ENCODE measurements at places on chromosomes 2 and 18.

GRCh38 chr18:3889121-3889520 lies 439.1 kb downstream of the TGIF1 start:
- DNase-seq, result no peak
- H3K4me3 ChIP-seq, result no peak overlapping the region
- no peaks in the 10 kb centered on the region for H3K36me3 ChIP-seq
- peaks cover 14% of the 10 kb centered on the region for H3K4me1 ChIP-seq

DNA sequence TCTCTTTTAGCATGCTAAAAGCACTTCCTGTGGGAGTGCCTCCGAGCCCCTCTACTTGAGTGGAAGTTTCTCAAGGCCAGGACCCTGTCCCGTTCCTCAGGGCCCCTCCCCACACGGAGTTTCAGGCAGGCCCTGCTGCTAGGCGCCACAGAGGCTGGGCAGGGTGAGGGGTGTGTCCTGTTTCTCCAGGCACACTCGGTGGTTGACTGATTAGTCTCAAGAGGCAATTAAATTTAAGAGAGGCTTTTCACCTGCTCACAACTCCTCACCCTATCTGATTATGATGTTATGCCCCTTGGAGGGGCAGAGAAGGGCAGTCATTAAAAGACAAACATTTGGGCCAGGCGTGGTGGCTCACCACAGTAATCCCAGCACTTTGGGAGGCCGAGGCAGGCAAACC lies 160.8 kb upstream of the HAAO start:
- H3K36me3 ChIP-seq, result no peaks in the 10 kb centered on the region
- no peaks in the 10 kb centered on the region for H3K27me3 ChIP-seq
- peaks cover 23% of the 10 kb centered on the region for H3K4me1 ChIP-seq
- no peak for DNase-seq
- no peak overlapping the region for H3K4me3 ChIP-seq

DNA sequence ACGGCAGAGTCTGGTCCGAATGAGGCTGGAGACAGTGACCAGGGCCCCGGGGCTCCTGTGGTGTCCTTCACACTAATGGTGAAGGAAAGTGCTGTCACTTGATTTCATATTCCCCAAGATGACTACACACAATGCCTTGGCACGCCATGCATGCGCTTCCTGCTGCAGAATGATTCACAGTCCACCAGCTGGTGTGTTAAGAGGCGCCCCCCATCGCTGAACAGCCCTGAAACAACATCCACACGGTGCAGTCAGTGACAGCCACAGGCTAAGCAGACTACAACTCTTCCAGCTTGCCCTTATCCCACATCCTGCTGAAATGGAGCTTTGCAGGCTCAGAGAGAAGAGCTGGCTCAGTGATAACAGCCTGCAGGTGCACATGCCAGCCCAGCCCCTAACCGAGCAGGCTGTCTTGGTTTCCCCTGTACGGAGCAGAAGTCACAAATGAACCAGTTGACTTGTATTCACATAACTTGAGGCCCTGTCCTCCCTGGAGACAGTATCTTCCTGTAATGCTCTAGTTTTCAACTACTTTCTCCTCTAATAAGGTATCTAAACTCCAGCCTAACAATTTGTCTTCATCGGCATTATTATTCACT lies 24.3 kb upstream of the CDH20 start:
- H3K27me3 ChIP-seq, result no peaks in the 10 kb centered on the region
- no peak overlapping the region for H3K27ac ChIP-seq
- H3K4me1 ChIP-seq, result no peaks in the 10 kb centered on the region
- no peak overlapping the region for H3K4me3 ChIP-seq

DNA sequence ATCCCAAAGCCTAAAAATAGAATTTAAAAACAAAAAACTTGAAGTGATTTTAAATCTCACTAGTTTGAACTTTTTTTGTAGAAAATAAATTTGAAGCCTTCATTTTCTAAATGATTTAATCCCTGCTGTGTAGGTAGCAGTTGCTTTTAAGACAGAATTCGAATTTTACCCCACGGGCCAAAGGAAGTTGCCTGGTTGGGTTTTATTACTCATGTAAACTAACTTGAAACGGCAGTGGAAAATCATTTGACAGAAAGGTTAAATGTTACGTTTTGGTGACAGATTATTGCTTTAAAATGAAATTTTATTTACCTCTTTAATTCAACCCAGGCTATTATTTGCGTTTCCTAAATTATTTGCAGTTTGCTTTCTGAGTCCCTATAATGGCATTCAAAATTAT lies 2.0 kb downstream of the MAPRE2 start:
- no peaks in the 10 kb centered on the region for H3K36me3 ChIP-seq
- H3K27me3 ChIP-seq, result no peaks in the 10 kb centered on the region
- peak overlapping the region; percentile 89 for H3K27ac ChIP-seq
- peaks cover 80% of the 10 kb centered on the region for H3K4me1 ChIP-seq
- peak overlapping the region; percentile 91 for H3K4me3 ChIP-seq

DNA sequence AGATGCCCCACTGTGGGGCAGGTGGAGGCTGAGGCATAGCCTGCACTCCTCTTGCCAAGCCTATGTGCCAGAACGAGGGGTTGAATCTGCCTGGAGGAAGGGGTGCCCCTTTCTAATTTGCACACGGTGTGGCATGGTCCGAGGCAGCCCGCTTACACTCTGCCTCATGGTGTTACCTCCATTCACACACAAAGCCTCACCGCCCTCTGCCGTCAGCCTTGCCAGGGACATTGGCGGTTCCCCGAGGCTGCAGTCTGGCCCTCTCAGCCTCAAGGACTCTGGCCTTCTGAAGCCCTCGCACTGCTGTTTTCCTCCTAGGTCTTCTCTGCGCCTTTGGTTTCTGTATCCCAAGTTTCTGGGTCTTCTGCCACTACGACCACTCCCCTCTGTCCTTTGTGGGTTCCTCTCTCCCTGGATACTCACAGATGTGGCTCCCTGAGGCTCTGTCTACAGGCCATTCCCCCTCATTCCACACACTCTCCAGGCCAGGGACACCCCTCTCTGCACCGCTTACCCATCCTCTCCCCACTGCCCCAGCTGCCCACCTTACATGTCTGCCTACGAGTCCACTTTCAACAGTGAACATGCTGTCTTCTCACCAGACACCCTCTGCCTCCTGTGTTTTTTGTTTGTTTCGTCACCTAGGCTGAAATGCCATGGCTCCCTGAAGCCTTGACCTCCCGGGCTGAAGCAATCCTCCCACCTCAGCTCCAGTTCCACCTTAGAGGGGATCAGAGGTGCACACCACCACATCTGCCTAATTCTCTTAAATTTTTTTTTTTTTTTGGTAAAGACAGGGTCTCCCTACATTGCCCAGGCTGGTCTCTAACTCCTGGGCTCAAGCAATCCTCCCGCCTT lies 7.9 kb upstream of the ASPRV1 start:
- H3K4me1 ChIP-seq, result no peaks in the 10 kb centered on the region
- H3K4me3 ChIP-seq, result no peak overlapping the region
- no peaks in the 10 kb centered on the region for H3K36me3 ChIP-seq
- H3K27ac ChIP-seq, result no peak overlapping the region
- no peaks in the 10 kb centered on the region for H3K27me3 ChIP-seq

- no peaks in the 10 kb centered on the region for H3K27me3 ChIP-seq
- no peaks in the 10 kb centered on the region for H3K36me3 ChIP-seq
- peaks cover 19% of the 10 kb centered on the region for H3K4me1 ChIP-seq
- DNase-seq, result no peak
- no peak overlapping the region for H3K4me3 ChIP-seq
- peak overlapping the region; percentile 52 for H3K27ac ChIP-seq
These were observed 61.6 kb downstream of the AAK1 start for GRCh38 chr2:69581774-69582581.

GRCh38 chr2:64021578-64021977 lies 2.4 kb upstream of the VPS54 start:
- no peak overlapping the region for H3K4me3 ChIP-seq
- no peaks in the 10 kb centered on the region for H3K36me3 ChIP-seq
- peaks cover 46% of the 10 kb centered on the region for H3K4me1 ChIP-seq
- no peaks in the 10 kb centered on the region for H3K27me3 ChIP-seq
- peak overlapping the region; percentile 96 for H3K27ac ChIP-seq

- no peaks in the 10 kb centered on the region for H3K27me3 ChIP-seq
- H3K4me3 ChIP-seq, result no peak overlapping the region
- H3K36me3 ChIP-seq, result no peaks in the 10 kb centered on the region
- H3K4me1 ChIP-seq, result peaks cover 7% of the 10 kb centered on the region
These were observed 236.0 kb downstream of the BCL2 start for GRCh38 chr18:63083555-63083954.

DNA sequence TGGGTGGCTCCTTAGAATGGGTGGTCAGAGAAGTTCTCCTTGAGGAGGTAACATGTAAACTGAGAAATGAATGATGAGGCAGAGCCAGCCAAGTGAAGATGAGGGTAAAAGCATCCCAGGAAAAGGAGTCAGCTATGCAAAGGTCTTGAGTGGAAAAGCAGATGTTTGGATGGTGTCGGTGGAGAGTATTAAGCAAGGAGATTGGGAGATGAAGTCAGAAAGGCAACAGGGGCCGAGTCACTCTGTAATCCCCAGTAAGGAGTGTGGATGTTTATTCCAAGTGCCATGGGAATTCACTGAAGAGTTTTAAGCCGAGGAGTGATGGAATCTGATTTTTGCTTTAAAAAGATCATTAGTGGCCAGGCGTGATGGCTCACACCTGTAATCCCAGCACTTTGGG lies 3.4 kb upstream of the STAMBP start:
- H3K4me3 ChIP-seq, result no peak overlapping the region
- H3K4me1 ChIP-seq, result peaks cover 37% of the 10 kb centered on the region
- H3K36me3 ChIP-seq, result no peaks in the 10 kb centered on the region
- no peak for DNase-seq
- no peaks in the 10 kb centered on the region for H3K27me3 ChIP-seq

GRCh38 chr18:13418013-13418710 lies 199.6 kb downstream of the LDLRAD4 start:
- no peak overlapping the region for H3K27ac ChIP-seq
- no peaks in the 10 kb centered on the region for H3K27me3 ChIP-seq
- no peaks in the 10 kb centered on the region for H3K36me3 ChIP-seq
- H3K4me3 ChIP-seq, result no peak overlapping the region

GRCh38 chr2:97769711-97770110 lies 56.3 kb downstream of the ZAP70 start:
- H3K36me3 ChIP-seq, result peaks cover 46% of the 10 kb centered on the region
- H3K27ac ChIP-seq, result no peak overlapping the region
- H3K27me3 ChIP-seq, result no peaks in the 10 kb centered on the region

- H3K27me3 ChIP-seq, result no peaks in the 10 kb centered on the region
- H3K4me1 ChIP-seq, result no peaks in the 10 kb centered on the region
- no peak overlapping the region for H3K27ac ChIP-seq
- no peaks in the 10 kb centered on the region for H3K36me3 ChIP-seq
- no peak overlapping the region for H3K4me3 ChIP-seq
- DNase-seq, result no peak
These were observed 67.8 kb downstream of the RTP5 start for GRCh38 chr2:241937297-241937696.

DNA sequence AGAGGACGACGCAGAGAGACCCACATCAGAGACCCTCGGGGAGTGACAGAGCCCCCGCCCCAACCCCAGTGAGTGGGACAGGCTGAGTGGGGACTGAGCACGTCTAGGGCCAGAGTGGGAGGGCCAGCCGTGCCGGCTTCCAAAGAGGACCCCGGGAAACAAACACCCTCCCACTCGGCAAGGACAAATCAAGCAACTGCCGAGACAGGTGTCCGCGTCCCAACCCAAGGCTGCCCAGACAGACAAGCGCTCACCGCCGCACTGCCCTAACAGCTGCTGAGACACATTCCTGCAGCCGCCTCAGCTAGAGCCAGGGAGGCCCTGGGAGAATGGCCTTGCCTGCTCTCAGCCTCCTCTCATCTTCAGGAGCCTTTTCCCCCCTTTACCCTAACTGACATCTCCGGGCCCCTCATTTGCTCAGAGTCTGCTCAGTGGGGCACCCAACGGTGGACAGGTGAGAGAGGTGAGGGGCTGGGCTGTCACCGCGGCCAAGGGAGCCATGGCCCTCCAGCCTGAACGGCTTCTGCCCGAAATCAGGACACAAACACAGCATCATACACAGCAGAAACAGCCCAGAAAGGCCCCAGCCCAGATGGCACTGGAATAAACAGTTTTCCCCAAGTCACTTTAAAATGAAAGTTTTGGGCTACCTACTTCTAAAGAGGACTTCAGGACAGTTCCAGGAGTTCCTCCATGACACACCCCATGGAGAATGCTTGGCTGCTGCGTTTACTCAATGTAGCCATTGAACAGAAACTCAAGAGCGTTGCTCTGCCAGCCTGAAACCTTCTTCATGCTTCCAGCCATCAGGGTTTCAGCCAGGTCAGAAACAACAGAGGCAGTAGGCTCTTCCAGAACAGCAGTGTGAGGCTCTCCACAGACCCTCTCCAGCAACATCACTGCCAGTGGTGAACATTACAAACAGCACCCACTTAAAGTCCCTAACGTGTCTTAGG lies 23.6 kb downstream of the SLC66A2 start:
- peaks cover 13% of the 10 kb centered on the region for H3K4me1 ChIP-seq
- H3K27me3 ChIP-seq, result no peaks in the 10 kb centered on the region
- H3K4me3 ChIP-seq, result no peak overlapping the region
- no peak overlapping the region for H3K27ac ChIP-seq
- peaks cover 29% of the 10 kb centered on the region for H3K36me3 ChIP-seq

GRCh38 chr2:27123302-27124150 lies at the start of gene ABHD1:
TSS of gene ABHD1 (plus strand) at chr2:27123815. CDS start at chr2:27123949, 134 bp downstream.
- H3K27me3 ChIP-seq, result peaks cover 10% of the 10 kb centered on the region
- peak; percentile 94 for DNase-seq
- H3K4me1 ChIP-seq, result peaks cover 26% of the 10 kb centered on the region
- peak within 1 kb of the TSS; percentile 81 for H3K27ac ChIP-seq
- no peaks in the 10 kb centered on the region for H3K36me3 ChIP-seq

DNA sequence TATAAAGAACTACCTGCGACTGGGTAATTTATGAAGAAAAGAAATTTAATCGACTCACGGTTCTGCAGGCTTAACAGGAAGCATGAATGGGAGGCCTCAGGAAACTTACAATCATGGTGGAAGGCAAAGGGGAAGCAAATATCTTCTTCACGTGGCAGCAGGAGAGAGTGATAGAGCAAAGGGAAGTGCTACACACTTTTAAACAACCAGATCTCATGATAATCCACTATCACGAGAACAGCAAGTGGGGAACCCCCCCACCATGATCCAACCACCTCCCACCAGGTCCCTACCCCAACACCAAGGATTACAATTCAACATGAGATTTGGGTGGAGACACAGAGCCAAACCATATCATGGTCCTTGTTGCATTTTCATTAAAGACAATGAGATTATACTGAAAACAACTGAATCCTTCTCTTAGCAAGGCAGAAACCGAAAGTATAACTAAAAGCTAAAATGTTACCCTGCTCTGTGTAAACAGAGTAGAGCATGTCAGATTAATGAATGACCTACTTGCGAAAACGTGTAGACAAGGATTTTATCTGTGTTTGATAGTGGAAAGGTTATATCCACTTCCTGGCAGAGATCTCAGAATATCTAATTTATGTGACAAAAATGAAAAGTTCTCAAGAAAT lies 60.1 kb upstream of the RBBP8 start:
- H3K36me3 ChIP-seq, result no peaks in the 10 kb centered on the region
- no peaks in the 10 kb centered on the region for H3K27me3 ChIP-seq
- H3K4me3 ChIP-seq, result no peak overlapping the region
- no peak for DNase-seq
- peaks cover 7% of the 10 kb centered on the region for H3K4me1 ChIP-seq

DNA sequence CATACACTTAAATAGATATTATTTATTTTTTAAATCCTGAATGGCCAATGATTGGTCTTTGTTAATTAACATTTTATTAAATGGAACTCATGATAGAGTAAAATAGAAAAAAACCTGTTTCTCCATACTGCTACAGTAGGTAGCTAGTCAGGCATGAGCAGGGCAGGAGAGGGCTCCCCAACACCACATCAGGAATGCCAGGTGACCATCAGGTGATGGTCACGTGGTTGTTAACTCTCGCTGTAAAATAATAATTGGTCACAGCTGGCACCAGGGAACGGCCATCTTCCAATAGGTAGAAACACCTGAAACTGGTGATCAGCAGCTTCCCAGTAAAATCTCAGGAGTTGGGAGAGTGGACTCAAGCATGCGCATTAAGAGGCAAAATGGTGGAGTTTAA lies 172.2 kb downstream of the MEIS1 start:
- H3K27ac ChIP-seq, result no peak overlapping the region
- no peaks in the 10 kb centered on the region for H3K4me1 ChIP-seq
- no peaks in the 10 kb centered on the region for H3K36me3 ChIP-seq
- no peak overlapping the region for H3K4me3 ChIP-seq

- H3K27me3 ChIP-seq, result no peaks in the 10 kb centered on the region
- no peaks in the 10 kb centered on the region for H3K36me3 ChIP-seq
These were observed 151.7 kb upstream of the ZNF521 start for GRCh38 chr18:25503567-25504081.
